ENCODE measurements at places on chromosomes 4 and X. TPM values are rescaled to one million over a fixed set of nuclear protein-coding genes. Genes with fewer than 3 reads are reported as not detected.

- DNase-seq, result no peak
Measured at GRCh38 chr4:80053140-80053910, 19.7 kb downstream of the ANTXR2 start.

GRCh38 chr4:41327770-41328169 lies 71.0 kb downstream of the UCHL1 start:
- no peak for DNase-seq

GRCh38 chr4:185738038-185738552 lies 73.9 kb downstream of the SORBS2 start:
- DNase-seq, result no peak

DNA sequence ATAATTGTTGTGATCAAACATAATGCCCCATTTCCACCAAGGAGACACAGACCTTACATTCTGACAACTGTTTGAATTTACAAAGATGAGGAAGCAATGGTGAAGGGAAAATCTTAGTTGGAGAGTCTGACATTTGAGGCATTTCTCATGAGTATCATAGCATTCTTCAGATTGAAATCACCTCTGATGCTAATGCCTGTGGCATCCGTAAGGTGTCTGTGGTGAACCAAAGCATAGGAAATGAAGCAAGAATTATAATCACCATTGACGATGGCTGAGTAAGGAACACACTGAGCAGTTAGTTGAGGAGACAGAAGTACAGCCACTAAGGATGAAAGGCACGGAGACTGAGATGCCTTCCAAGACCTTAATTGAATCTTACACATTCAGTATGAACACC lies 575.7 kb downstream of the TRIML1 start:
- no peak for DNase-seq

DNA sequence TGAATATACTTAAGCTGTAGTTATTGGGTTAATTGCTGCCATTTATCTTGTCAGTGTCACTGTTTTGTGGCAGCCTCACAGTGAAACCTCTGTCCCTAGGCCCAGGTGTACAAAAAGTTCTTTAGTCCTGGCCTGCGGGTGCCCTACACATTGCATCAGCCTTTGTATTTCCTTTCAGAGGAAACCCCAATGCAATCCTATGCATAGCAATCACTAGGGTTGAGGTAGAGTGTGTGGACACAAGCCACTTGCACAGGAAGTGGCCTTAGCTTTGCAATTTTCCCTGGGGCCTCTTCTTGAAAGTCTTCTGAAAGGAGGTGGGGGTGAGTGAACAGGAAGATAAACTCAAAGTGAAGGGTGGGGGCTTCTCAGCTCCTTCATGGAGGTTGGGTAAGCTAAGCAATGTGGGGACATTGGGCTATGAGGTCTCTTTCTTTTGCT lies 27.8 kb downstream of the VSIG4 start:
- no peak for DNase-seq

The SPANXN4 gene
- not detected for polyA plus RNA-seq

GRCh38 chr4:126137782-126138170 lies 823.0 kb downstream of the FAT4 start:
- no peak for DNase-seq

- no peak for DNase-seq
Measured at GRCh38 chr4:171629182-171629581, 184.0 kb upstream of the GALNTL6 start.

The MAB21L2 gene
- polyA plus RNA-seq, result not detected

The CT83 gene
- not detected for polyA plus RNA-seq

The TEC gene
- polyA plus RNA-seq, result 3.9 TPM
